ENCODE measurements at places on chromosomes 12 and 14.

- no peak for DNase-seq
Measured at GRCh38 chr12:111180426-111181142, 188.3 kb downstream of the PHETA1 start.

DNA sequence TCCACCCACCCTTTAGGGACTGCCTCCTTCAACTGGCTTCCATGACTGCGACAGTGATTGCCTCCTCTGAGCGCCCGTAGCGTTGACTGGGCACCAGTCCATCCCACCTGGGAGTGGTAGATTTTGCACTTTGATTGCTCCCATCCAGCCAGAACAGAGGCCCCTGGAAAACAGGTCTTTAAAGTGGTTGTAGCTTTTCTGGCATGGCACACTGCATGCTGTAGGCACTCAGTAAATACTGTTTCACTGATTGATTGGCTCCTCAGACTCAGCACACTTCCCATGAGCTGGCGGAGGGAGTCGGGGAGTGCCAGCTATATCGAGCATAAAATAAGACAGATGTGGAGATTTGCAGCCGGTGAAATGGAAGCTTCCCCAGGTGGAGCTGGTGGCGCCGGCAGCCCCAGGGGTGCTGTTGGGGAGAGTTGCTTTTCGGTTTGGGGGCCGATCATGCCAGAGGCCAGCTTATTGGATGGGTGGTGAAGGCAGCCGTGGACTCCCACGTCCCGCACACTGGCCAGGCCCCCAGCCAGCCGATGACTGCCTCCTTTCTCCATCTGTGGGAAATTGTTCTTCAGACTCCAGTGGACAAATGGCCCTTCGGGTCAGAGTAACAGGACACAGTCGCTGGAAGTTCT is 200.2 kb downstream of the TSPAN9 start:
- no peak for DNase-seq

DNA sequence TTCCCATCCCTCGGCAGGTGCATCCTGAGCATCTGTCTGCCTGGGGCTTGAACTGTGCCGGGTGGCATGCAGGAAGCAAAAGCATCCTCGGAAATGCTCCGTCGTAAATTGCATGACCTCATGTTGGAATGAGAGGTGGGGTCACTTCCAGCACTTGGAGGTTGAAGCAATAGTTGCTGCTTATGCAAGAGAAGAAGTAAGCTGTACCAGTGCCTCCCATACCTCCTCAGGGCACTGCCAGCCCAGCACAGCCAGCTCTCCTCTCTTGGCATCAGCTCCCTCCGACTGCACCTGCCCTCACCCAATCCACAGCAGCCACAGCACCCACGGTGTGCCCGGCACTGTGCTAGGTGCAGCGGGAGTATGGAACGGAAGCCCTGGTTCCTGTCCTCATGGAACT is 11.5 kb downstream of the TEAD4 start:
- no peak for DNase-seq

DNA sequence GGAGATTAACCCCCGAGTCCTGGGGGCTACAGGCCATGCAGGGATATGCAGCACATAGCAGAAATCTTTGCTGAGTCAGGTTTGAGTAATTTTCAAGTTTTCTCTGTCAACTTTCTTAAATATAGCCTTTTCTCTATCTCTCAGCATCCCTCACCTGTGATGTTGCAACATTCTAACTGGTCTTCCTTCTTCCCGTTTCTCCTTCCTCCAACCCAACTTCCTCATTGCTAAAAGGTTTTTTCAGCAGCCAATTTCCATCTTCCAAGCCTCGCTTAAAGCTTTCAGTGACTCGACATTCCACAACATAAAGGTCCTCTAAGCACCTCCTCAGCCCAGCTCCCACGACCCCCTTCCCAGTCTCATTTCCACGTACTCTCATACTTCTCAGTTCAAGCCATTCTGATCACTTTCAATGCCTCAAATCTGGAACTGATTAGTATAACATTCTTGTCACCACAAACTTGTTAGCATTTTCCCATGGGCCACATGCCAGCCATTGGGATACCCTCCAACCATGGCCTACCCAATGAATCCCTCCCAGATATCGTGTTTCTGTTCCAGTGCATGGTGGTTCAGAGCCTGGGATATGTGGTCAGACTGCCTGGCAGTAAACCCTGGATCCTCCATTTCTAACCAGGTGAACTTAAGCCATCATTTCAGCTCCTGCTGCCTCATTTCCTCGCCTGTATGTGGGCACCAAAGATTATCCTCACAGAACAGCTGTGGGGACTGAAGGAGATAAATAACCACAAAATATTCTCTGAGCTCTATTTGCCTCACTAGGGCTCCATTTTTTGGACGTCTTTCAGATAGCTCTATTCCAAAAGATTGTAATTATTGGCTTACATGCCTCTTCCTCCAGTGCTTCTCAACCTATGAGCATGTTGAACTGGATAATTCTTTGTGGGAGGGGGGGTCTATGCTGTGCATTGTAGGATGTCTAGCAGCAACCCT is 65.8 kb downstream of the KCNK10 start:
- DNase-seq = no peak

DNA sequence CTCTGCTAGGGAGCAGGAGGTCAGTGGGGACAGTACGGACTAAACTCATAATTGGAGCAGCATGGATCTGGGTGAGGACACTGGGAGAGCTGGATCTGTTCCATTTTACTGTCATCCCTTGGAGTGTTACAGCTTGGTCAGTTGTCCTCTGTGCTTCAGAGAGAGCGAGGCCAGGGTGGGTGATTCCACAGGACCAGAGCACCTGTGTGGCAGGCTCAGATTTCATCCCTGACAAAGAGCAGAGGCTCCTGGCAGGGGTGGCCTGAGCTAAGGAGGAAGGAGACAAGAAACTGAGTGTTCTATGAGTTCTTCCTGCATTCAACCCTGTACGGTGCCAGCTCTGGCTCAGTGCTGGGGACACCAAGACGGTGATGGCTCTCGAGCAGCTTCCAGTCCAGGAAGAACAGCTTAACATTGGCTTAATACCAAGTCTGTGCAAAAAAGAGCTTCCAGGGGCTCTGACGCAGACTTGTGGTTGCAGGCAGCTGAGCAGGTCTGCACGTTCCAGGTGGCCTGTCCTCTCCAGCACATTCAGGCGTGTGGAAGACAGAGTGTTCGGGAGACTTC is 8.4 kb upstream of the PGF start:
- DNase-seq = no peak

GRCh38 chr14:90641615-90642243 is 174.5 kb downstream of the TTC7B start:
- no peak for DNase-seq

- no peak for DNase-seq
Measured at GRCh38 chr12:74242088-74242487, 295.5 kb upstream of the ATXN7L3B start.

- no peak for DNase-seq
Measured at GRCh38 chr12:72063073-72063472, 124.4 kb downstream of the TPH2 start.

GRCh38 chr12:120532701-120533238 is 1.4 kb upstream of the RNF10 start:
- DNase-seq = no peak

DNA sequence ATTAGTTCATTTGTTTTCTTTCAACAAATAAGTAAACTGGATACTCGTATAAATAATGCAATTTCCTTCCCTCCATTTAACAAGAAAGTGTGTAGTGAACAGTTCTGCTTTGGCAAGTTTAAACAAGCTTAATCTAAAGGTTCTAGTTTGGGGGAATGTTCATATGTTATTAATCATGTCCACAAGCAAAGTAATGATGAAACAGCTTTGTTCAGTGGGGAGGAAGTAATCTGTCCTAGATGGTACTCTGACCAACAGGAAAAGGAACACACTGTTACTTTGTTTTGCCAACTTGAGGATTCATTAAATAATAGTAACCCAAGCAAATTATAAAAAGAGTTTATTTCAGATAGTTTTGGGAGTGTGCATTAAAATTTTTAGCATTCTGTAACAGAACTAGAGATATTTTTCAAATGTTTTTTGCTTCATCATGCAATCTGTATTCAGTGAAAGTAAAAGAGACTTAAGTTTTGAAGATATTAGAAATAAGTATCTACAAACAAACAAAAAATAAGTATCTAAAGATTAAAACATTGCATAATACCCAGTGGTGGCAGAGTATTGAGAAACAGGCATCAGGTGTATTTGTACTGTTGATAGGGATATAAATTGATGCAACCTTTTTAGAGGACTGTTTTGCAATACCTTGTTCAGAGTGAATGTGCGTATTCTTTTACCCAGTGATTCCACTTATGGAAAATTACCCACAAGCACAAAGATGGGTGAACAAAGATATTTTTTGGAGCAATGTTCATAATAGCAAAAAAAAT is 61.1 kb downstream of the RAB35 start:
- DNase-seq = no peak

GRCh38 chr14:103008768-103009357 is 48.5 kb downstream of the CDC42BPB start:
- DNase-seq = no peak

DNA sequence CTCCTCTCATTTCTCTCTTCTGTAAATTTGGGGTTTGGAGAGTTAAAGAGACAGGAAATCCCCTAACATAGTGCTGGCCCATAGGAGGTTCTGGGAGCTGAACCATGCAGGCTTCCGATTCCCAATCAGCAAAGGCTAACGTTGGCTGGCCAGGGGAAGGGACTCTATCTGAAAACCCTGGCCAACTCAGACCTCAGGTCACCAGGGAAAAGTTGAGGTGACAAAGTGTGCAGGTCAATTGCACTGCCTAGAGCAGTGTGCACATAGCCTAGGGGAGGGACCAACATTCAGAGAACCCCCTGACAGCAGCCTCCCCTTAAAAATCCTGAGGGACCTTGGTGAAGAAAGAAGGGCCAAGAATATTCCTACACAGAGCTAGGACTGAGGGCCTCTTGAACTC is 38.9 kb downstream of the TTC7B start:
- DNase-seq = no peak

- DNase-seq = peak; percentile 92
Measured at GRCh38 chr14:61528591-61529021, 166.7 kb upstream of the HIF1A start.

- no peak for DNase-seq
Measured at GRCh38 chr12:104866291-104866690, 91.8 kb downstream of the SLC41A2 start.

DNA sequence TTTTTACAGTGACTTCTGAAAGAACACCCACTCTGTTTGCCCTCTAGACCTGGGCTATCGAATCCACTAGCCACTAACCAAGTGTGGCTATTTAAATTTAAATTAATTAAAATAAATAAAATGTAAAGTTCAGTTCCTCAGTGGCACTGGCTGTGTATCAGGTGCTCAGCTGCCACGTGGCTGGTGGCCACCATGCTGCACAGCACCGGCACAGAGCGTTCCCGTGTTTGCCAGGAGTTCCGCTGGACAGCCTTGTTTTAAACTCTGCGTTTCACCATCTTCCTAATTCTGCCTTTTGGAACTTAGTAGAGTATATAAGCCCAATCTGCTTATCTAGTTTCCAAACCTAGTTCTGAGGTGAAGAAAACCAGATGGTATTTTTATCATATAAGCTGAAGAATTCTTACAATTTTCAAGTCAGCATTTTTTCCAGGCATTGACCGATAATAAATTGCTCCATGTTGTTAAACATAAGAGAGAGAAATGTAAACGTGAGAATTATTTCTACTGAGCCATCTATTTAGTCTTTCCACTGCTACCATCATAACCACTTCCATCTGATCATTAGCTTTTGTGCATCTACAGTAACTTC is 339.0 kb downstream of the CACNA1C start:
- DNase-seq = peak; percentile 37

GRCh38 chr12:25194722-25195055 is 271 bp downstream of the DNAI7 start:
- DNase-seq = no peak

DNA sequence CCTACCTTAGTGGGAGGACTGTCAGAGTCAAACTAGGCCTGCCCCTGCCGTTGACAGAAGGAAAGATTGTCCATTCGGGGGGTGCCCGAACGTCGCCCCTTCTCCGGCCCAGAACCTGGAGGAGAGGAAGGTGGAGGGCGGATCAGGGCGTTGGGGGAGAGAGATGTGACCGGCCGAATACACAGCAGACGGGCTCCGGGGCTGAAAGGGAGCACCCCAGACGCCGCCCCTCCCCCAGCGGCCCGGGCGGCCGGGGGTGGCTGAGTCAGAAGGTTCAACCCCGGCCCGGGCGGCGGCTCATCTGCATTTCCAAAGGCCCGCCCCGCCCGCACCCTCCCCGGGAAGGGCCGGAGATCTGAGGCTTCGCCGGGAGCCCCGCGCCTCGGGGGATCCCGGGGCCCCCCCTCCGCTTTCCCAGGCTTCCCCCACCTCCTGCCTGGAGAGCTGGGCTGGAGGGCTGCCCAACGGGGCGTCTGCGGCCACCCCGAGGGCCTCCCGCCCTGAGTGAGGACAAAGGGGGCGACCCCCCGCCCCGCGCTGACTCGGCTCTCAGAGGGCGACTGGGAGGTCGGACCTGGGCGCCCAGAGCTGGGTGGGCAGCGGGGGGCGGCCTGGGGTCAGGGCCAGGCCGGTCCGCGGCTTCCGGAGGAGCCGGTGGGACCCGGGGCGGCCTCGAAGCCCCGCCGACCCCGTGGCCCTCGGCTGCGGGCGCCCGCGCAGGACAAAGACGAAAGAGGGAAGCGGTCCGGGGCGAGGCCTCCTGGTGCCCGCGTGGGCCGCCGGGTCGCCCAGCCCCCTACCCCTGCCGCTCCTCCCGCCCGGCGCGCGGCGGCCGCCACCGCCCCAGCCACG is 3.7 kb upstream of the SETD1B start:
- peak; percentile 92 for DNase-seq

DNA sequence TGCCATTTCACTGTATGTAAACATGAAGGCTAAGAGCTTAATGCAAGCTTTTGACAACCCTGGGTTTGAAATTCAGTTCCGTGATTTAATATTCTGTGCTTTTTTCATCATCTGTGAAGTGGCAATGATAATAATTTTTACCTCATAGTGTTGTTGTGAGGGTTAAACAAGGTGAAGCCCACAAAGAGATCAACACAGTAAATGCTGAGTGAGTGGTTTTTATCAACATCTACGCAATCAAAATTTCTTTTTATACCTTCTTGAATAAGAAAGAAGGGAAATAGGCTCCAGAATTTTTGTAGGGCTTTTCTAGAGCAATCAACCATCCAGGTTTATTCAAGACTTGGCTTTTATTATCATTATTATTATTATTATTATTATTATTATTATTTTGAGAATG is 490.8 kb downstream of the SOX5 start:
- no peak for DNase-seq

- no peak for DNase-seq
Measured at GRCh38 chr14:50853891-50854290, 18.0 kb upstream of the ABHD12B start.

- no peak for DNase-seq
Measured at GRCh38 chr12:11134305-11134704, at the start of gene TAS2R30. Gene TAS2R30, minus strand, starts transcription at chr12:11134644. Its CDS starts 400 bp downstream, at chr12:11134244.

GRCh38 chr14:55316564-55316963 is 45.3 kb downstream of the FBXO34 start:
- no peak for DNase-seq

Data from natural killer cell treated with Interleukin-12 subunit alpha and Interleukin-12 subunit beta and Interleukin-15 and Interleukin-18, amount 100 ng/mL, for 72 hours (primary cell).